ENCODE measurements at places on chromosomes 16 and 17. TPM values are rescaled to one million over a fixed set of nuclear protein-coding genes. Genes with fewer than 3 reads are reported as not detected.

Gene NPW
- total RNA-seq: 0.43 TPM

Gene GPRC5B
- 11.5 TPM for total RNA-seq

Gene B4GALNT2
- 3.6 TPM for total RNA-seq

Gene KCNAB3
- total RNA-seq: 0.18 TPM

Gene MIEF2
- total RNA-seq: 10.6 TPM

Gene KRT40
- not detected for total RNA-seq

Gene C1QL1
- 0.18 TPM for total RNA-seq

Gene YBX2
- total RNA-seq: not detected

Gene SLC35G6
- not detected for total RNA-seq

Gene NPTX1
- 1.7 TPM for total RNA-seq

Gene GNAO1
- total RNA-seq: under 0.01 TPM

Gene SPATA22
- 1.8 TPM for total RNA-seq

Gene ARL16
- 25.5 TPM for total RNA-seq
